IPS DF 6.9 (cell line): ENCODE measurements at places on chromosomes 1 and 21.

DNA sequence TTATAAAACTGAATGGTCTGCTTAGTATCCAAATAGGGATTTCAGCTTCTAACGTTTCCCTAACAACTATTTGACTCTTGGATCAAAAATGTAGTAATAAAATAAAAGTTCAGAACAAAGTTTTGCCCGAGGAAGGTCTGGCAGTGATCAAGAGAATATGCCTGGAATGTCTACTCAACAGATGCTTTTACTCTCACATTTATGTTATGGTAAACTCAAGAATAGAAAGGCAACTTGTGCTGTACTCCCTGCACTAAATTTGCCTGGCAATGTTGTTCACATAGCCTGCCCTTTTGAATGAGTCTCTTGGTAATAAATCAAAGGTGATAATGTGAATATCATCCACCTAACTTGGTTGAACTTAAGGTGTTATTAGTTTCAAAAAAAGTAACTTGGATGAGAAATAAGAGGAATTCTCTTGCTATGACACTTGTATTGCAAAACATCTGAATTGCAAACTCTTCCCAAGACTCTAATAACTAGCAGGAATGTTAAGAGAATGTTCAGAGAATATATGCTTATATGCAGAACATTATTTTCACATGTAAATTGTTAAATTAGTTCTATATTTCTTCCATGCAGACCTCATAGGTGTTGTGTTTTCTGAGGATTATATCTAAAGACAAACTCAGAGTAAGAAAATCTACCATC is 215.8 kb downstream of the COL24A1 start:
- no peak for DNase-seq

GRCh38 chr1:224703702-224704101 is 87.6 kb downstream of the CNIH3 start:
- DNase-seq = no peak

GRCh38 chr1:40396420-40396819 is 22.9 kb downstream of the SMAP2 start:
- no peak for DNase-seq

DNA sequence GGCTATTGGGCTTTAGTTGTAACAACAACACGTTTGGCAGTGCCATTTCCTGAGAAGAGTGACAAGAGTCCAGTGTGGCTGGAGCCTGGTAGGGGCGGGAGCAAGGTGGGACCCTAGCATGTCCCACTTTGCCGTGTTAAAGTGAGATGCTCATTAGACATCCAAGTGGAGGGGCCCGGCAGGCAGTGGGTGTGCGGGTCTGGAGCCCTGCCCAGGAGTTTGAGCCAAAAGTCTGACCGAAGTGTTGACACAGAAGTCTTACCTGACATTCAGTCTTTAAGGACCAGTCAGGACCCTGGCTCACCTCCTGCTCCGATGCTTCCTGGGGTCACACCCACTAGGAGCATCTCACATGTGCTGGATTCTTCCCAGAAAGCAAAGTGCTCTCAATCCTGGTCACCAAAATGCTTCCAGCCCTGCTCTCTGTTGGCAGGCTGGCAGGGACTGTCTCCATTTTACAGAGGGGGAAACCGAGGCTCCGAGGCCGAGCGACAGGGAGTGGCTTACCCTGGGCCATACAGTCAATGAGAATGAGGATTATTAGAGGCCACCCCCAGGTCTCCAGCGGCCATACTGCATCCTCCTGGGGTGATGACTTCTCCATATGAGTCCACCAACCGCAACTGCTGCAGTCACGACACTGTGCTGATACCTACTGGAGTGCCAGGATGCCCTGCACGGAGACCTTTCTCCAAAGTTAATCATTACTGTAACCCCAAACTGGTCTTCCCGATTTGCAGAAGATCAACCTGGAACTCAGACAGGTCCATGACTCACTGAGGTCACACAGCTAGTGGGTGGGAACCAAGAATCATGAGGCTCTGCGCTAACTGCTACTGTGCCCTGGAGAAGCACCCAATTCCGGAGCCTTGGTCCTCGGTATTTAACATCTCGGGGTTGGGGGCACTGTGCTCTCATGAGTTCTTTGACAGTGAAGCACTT is 112.7 kb downstream of the PRDM2 start:
- no peak for DNase-seq

GRCh38 chr1:22709891-22710700 is 543 bp upstream of the EPHB2 start:
- no peak for DNase-seq

DNA sequence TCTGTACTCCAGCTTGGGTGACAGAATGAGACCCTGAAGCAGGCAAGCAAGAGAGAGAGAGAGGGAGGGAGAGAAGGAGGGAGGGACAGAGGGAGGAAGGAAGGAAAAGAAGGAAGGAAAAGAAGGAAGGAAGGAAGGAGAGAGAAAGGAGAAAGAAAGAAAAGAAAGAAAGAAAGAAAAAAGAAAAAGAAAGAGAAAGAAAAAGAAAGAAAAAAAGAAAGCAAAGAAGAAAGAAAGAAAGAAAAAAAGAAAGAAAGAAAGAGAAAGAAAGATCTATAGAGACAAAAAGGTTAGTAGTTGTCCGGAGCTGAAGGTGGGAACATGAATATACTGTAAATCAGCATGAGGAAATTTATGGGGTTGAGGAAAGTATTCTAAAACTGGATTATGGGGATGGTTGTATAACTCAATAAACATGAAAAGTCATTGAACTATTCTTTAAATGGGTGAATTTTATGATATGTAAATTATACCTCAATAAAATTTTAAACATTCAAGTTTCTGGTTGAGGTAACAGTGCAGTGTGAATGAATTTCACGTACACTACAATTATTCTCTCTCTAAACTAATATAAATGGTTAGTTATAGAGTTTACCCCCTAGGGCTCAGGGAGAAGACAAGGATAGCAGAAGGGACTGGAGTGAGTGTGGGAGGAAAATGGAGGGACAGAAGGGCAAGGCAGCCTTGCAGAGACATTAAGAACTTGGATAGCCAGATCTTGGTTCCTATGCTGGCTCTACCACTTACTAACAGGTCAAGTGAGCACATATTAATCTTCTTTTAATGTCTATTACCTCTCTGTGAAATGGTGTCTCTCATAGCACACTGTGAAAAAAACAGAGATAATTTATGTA is 24.8 kb upstream of the SERTAD4 start:
- DNase-seq = no peak

DNA sequence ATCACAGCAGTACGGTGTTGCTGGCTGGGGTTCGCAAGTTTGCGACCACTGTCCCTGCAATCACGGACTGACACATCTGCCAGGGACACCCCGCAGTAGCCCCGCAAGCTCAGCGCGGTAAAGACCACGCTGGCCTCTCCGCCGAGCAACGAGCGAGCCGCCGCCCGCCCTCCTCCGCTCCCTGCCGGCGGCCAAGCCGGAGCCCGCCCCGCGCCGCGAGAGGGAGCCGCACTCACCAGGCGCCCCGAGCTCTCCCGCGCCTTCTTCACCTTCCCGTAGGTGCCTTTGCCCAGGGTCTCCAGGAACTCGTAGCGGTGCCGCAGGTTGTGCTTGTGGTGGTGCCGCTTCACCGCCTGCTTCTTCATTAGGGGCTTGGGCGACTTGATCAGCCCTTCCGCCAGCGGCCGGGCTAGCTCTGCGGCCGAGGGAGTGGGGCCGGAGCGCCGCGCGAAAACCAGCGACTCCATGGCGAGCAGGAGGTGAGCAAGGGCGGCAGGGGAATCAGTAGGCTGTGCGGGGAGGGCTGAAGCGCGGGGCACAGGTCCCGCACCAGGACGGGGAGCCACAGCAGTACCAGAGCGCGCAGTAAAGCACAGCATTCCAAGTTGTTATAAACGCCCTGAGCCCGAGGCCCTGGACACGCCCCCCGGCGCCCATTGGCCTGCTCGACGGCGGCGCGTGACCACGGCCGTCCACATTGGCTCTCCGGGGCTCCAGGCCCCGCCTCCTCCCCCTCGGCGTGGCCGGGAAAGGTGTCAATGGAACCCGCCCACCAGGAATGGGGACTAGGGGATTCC is at the start of gene NUAK2:
NUAK2 (minus strand) TSS at position 584 of the 797 bp plus-strand sequence; CDS start at position 467, 117 bp downstream.
- peak; percentile 88 for DNase-seq

DNA sequence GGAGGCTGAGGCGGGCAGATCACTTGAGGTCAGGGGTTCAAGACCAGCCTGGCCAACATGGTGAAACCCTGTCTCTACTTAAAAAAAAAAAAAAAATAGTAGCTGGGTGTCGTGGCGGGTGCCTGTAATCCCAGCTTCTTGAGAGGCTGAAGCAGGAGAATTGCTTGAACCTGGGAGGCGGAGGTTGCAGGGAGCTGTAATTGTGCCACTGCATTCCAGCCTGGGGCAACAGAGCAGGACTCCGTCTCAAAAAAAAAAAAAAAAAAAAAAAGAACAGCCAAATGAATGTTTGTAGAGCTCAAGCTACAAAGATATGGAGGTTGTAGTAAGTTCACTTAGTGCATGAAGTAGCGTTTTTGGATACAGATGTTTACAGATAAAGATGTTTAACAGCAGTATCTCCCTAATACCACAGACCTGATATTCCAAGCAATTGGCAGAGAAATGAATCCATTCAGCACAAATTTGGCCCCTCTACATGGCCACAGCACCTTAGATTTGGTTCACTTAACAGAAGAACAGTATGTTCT is 49.5 kb upstream of the IPO9 start:
- DNase-seq = no peak

DNA sequence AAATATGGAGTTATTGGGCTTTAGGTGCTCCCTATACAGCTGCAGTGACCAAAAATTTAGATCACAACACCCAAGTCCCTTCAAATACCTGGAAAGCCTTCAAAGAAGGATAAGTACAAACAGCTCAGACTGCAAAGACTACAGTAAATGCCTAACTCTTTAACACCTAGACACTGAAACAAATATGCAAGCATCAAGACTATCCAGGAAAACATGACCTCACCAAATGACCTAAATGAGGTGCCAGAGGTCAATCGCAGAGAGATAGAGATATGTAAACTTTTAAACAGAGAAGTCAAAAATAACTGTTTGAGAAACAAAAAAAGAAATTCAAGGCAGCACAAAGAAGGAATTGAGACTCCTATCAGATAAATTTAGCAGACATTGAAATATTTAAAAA is 753.8 kb upstream of the B3GALT2 start:
- DNase-seq = no peak

DNA sequence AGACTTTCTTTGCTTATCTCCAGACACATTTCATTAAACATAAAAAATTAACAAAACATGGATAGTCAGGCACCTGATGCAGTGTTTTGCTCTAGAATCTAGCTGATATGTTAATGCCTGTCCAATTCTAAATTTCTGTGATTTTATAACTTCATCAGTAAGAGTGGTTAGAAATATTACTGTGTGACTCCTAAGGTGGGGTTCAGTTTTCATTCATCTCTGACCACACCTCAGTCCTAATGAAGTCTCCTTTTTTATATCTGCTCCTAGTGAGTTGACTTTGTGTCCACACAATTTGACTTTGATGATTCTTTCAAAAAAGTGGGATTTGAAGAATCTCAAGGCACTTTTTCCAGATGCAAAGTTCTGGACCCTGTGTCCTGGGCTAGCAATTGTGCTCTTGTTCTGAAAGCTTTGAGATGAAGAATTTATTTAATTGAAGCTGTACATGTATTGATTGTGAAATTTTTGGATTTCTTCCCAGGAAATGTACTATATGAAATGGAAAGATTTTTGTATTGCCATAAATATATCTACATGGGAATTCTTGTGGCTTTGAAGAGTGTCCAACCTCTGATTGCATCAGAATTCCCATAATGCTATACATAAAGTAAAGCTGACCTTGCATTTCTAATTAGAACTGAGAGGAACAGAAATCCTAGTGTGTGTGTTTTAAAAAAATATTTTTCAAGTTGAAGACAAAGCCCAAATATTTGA is 111.2 kb downstream of the GIPC2 start:
- DNase-seq = no peak

DNA sequence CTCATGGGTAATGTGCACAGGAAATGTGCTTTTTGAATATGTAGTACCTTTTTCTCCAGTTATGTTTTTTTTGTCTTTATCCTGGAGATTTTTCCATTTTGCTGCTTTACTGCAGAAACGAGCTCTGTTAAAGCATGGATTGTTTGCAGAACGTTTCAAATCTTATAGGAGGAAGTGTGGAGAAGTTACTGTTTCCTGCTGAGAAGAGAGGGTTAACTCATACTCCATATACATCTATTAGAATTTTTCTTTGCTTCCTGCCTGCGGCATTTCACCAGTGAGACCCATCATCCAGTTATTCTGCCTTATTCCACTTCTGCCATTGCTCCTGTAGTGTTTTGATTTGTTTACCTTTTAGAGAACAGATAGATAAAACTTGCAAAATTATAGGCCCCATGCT is 2.0 kb downstream of the RPRD2 start:
- no peak for DNase-seq

DNA sequence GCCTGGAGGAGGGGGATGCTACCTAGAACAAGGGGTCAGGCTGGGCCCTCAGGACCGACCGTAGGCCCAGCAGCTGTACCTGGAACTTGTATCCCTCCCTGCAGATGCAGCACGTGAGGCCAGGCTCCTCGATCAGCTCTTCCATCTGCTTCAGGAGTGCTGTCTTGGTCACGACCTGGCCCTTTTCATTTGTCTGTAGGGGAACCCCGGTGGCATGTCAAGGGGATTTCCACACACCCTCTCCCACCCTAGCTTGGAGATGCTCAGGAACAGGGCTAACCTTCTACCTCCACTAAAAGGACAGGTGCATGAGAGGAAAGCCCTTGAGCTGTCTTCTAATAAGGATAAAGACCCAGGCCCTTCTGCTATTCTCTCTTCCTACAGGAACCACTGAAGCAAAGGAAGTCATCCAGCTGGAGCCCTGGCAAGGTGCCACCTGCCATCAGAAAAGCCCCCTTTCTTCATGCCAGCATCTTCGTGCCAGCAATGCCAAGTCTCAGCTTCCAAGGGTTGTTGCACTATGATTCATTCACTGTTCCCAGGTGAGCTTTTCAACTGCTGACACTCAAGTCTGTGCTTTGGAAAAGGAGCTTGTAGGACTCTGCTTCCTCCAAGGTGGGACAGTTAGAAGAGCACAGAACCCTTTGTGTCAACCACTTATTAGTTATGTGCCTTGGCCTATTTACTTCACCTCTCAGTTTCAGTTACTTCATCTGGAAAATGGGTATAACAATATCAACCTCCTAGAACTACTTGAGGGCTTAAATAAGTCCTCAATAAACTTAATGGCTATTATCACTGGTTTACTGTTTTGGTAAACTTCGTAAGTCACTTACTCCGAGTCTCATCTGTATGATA is 122.1 kb downstream of the UBR4 start:
- no peak for DNase-seq

GRCh38 chr1:156892190-156893047 is 1.1 kb upstream of the PEAR1 start:
- DNase-seq = peak; percentile 90

- DNase-seq = no peak
These were observed 43.5 kb downstream of the CD34 start for GRCh38 chr1:207867136-207868109.

GRCh38 chr1:12163210-12163609 is 3.6 kb upstream of the TNFRSF1B start:
- DNase-seq = no peak

DNA sequence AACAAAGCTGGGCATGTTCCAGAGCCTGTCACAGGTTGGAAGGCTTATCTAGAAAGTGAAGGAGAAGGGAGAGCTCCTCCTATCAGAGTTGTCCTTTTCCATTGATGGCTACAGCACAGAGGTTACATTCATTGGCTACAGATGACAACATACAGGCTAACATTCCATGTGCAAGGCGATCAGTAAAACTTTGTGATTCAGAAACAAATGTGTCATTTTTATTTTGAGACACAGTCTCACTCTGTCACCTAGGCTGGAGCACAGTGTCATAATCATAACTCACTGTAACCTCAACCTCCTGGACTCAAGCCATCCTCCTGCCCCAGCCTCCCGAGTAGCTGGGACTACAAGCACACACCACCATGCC is 32.6 kb downstream of the TRIM67 start:
- no peak for DNase-seq

- DNase-seq = no peak
These were observed 119.6 kb upstream of the USP24 start for GRCh38 chr1:55334797-55335196.

GRCh38 chr1:219220945-219221344 is 47.3 kb downstream of the LYPLAL1 start:
- no peak for DNase-seq
